ENCODE measurements at places on chromosomes 11 and 22. TPM values are rescaled to one million over a fixed set of nuclear protein-coding genes. Genes with fewer than 3 reads are reported as not detected.

DNA sequence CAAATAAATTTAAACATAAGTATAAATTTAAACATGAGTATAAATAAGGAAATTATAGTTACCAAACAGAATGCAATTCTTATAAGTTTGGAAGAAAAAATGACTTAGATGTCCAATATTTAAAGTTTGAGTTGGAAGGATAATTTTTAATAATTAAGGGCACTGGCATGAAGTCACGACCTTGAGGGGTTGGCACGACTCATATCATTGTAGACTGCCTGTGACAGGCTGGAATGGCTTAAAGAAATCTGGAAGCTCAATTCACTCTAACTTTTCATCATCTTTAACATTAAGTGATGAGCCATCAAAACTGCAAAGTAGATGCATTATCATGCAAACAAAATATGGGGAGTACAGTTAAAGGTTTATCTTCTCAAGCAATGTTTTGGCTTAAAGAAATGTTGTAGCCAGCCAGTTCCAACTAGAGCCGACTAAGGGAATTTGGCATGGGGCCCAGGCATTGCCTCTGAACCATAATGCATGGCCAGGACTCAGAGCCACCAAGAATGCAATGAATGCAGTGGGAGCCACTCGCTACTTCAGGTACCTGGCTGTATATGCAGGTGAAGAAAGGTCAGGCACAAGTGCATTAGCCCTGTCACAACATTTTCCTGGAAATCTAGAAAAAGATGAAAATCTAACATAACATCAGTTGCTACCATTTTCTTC, 33.4 kb downstream of the PGR start:
- no peak for DNase-seq
- no peaks in the 10 kb centered on the region for H3K4me1 ChIP-seq
- H3K36me3 ChIP-seq: no peaks in the 10 kb centered on the region
- H3K27ac ChIP-seq: no peak overlapping the region

DNA sequence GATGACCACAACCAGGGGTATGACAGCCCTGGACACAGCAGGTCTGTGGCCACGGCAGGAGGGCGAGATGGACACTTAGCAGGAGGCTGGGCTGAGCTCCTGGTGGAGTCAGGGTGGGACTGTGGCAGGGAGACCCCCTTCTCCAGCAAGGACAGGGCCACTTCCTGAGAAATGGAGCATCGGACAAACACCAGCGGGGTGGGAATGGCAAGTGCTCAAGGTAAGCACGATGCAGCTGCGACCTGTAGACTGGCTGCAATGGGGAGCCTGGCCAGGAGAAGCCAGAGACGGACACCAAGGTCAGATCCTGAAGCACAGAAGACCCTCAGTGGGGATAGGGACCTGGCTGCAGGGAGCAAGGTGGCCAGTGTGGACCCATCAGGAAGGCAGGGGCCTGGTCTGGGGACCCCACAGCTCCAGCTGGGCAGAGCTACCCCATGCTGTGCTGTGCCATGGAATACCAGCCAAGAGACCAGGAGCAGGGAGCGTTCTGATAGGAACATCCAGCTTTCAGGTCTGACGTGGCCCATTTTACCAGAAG, 29.2 kb downstream of the RSPH14 start:
- no peak overlapping the region for H3K4me3 ChIP-seq
- no peak overlapping the region for H3K27ac ChIP-seq
- H3K27me3 ChIP-seq: no peaks in the 10 kb centered on the region
- H3K36me3 ChIP-seq: no peaks in the 10 kb centered on the region
- no peak for DNase-seq

DNA sequence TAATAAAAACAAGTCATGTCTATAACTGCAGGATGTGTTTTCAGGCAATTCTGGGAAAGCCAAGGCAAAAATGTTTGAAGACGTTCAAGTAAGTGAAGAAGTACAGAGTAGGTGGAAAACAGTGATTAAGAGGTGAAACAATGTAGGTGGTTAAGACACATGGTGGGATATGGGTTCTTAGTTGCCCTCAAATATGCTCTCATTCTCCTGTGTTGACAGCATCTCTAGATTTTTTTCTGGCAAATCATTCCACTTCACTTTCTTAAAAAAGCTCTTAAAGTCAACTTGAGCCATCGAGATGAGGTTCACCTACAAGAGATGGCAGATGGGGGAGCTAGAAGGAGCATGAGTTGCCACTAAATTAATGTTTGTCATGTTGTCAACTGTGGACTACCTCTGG, 1041.0 kb upstream of the CNTN5 start:
- DNase-seq: no peak
- no peaks in the 10 kb centered on the region for H3K4me1 ChIP-seq
- no peaks in the 10 kb centered on the region for H3K36me3 ChIP-seq
- no peak overlapping the region for H3K27ac ChIP-seq

DNA sequence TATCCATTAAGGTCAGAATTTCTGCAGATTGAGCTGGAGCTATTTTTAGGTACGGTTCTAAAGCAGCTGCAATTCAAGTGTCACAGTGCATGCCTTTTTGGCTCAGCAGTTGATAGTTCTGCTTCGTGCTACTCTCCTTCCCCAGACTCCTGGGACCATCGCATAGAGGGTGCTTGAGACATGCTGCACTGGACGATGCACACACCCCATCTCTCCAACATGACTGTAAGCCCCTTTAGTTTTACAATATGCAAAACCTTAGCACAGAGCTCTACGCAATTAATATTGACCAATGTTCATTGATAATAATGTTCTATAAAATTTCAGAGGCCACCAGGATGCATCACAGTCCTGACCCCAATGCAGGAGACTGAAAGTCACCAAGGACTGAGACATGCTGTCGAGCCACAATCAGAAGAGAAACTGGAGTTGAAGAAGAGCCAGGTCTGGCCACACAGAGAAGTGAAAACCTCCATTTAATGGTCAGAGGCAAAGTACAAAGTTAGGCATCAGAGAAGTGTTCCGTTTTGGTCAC, 120.9 kb upstream of the ZC3H12C start:
- H3K4me3 ChIP-seq: no peak overlapping the region
- no peaks in the 10 kb centered on the region for H3K4me1 ChIP-seq
- no peak overlapping the region for H3K27ac ChIP-seq

- H3K36me3 ChIP-seq: no peaks in the 10 kb centered on the region
- peaks cover 3% of the 10 kb centered on the region for H3K27me3 ChIP-seq
- no peak for DNase-seq
- H3K4me3 ChIP-seq: no peak overlapping the region
- peaks cover 3% of the 10 kb centered on the region for H3K4me1 ChIP-seq
Measured at GRCh38 chr11:34416766-34417165, 22.0 kb upstream of the CAT start.

GRCh38 chr11:18727479-18728236, 1.7 kb upstream of the IGSF22 start:
- DNase-seq: peak; percentile 34
- H3K27me3 ChIP-seq: no peaks in the 10 kb centered on the region
- peak overlapping the region; percentile 20 for H3K27ac ChIP-seq
- H3K4me1 ChIP-seq: no peaks in the 10 kb centered on the region
- no peak overlapping the region for H3K4me3 ChIP-seq

DNA sequence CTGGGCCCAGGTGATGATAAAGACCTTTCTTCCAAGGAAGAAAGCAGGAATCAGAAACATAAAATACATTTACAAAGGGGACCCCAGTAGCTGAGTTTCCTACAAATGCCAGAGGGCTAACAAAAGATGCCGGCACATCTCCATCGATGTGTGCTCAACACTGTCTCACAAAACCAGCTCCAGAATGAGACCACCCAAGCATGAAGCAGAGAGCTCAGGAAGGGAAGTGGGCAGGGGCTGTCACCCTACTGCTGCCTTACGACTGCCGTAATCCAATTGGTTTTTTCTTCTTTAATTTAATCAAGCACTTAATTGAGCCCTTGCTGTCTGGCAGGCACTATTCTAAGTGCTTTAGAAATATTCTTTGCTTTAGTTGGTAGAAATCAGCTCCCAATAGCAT, 26.1 kb downstream of the SMCO4 start:
- H3K36me3 ChIP-seq: peaks cover 1% of the 10 kb centered on the region
- H3K27me3 ChIP-seq: no peaks in the 10 kb centered on the region
- H3K4me1 ChIP-seq: peaks cover 11% of the 10 kb centered on the region
- DNase-seq: no peak

DNA sequence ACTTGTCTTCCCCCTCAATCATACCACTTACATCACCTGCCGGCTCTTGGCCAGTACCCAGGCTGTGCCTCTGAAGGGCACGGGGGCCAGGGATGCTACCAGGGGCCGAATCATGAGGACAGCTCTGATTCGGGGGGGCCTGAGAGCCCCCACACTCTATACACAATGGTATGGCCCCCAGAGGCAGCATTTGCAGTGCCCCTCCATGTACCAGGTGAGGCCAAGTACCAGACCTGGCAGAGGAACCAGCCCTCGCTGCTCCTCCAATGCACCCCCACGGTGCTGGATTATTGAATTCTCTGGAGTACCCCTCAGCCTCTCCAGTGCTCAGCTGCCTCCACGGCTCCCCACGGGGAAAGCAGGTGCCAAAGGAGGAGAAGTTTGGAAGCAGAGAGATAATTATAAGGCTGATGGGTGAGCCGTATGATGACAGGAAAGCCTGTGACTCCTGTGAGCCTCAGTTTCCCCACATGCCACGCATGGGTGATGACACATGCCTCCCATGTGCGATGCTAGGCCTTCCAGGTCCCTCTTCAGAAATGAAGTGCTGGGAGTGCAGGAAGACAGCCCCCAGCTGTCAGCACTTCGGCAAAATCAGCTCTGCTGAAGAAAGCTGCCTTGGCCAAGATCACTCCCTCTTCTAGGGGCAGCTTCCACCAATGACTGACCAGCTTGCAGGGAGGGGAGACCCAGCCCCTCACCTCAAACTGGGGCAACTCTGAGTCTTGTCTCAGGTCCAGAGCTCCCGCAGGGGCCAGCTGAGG, 69.9 kb downstream of the THAP12 start:
- H3K4me3 ChIP-seq: no peak overlapping the region
- H3K27me3 ChIP-seq: peaks cover 54% of the 10 kb centered on the region
- no peaks in the 10 kb centered on the region for H3K4me1 ChIP-seq
- no peaks in the 10 kb centered on the region for H3K36me3 ChIP-seq
- H3K27ac ChIP-seq: no peak overlapping the region

GRCh38 chr11:75481223-75481921, 44.4 kb downstream of the GDPD5 start:
- H3K4me3 ChIP-seq: no peak overlapping the region
- no peaks in the 10 kb centered on the region for H3K36me3 ChIP-seq
- H3K27ac ChIP-seq: no peak overlapping the region
- no peaks in the 10 kb centered on the region for H3K27me3 ChIP-seq
- H3K4me1 ChIP-seq: peaks cover 1% of the 10 kb centered on the region
- DNase-seq: no peak

GRCh38 chr11:15291885-15292284, 177.2 kb downstream of the INSC start:
- no peak overlapping the region for H3K4me3 ChIP-seq
- no peaks in the 10 kb centered on the region for H3K4me1 ChIP-seq
- no peak overlapping the region for H3K27ac ChIP-seq
- peaks cover 2% of the 10 kb centered on the region for H3K27me3 ChIP-seq
- no peak for DNase-seq
- no peaks in the 10 kb centered on the region for H3K36me3 ChIP-seq

DNA sequence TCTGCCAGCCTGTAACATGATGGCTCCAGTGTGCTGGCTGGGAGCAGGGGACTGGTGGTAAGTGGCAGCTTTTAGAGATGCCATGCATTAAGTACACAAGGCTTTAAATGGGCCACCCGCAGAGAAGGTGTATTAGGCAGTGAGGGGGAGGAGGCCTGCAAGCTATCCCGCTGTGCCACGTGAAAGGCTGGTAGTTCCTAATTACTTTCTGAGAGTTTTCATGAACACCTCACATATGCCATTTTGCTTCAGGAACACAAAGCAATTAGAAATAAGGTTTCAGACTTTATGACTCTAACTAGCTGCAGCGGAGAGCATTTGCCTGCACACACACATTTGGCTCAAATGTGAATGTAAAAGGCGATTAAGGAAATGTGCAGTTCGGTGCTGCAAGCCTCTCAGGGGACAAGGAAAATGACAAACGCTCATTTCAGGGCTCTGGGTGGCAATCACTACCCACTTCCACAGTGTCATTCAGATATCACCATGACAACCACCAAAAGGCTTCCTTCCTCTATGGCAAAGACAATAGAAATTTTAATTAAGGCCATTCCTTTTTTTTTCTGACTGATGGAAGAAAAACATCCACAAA, 116.6 kb downstream of the PLEKHA7 start:
- no peaks in the 10 kb centered on the region for H3K27me3 ChIP-seq
- H3K4me1 ChIP-seq: peaks cover 48% of the 10 kb centered on the region
- no peak overlapping the region for H3K27ac ChIP-seq
- no peaks in the 10 kb centered on the region for H3K36me3 ChIP-seq

GRCh38 chr11:68657021-68657780, 27.1 kb upstream of the GAL start:
- H3K4me3 ChIP-seq: no peak overlapping the region
- H3K4me1 ChIP-seq: peaks cover 1% of the 10 kb centered on the region
- no peak overlapping the region for H3K27ac ChIP-seq
- H3K36me3 ChIP-seq: no peaks in the 10 kb centered on the region
- peaks cover 4% of the 10 kb centered on the region for H3K27me3 ChIP-seq
- no peak for DNase-seq

DNA sequence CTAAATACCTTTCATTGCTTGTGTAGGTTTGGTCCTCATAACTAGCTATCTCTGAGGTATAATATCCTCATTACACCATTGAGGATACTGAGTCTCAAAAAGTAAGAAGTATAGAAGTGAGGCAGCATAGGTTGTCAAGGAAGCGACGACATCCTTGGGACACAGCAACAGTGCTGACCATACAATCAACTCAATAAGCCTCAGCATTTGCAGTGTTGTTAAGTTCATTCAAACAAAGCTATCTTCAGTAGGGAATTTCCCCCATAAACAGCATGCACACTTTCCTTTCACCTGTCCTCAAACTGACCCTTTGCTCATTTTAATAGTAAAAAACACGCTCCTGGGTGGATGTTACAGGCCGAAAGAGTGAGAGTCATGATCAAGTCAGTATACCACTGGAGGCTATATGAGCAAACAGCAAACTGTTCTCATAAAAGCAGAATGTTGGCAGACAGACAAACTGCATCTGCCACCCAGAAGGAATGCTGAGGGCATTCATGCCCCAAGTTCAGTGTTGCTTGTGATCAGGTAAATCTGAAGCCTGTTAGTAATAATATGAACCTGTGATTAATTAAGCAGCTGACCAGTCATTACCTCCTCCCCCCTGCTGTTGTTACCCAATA, 756.2 kb upstream of the TENM4 start:
- DNase-seq: no peak
- no peaks in the 10 kb centered on the region for H3K4me1 ChIP-seq
- no peak overlapping the region for H3K27ac ChIP-seq
- no peaks in the 10 kb centered on the region for H3K36me3 ChIP-seq
- peaks cover 2% of the 10 kb centered on the region for H3K27me3 ChIP-seq
- H3K4me3 ChIP-seq: no peak overlapping the region

Gene PAX6
- 7.6 TPM for total RNA-seq

Gene WBP2NL
- not detected for total RNA-seq

Gene OR51I1
- total RNA-seq: not detected

Gene OLFML1
- total RNA-seq: not detected

Gene YAP1
- 199 TPM for total RNA-seq

Gene GLB1L3
- not detected for total RNA-seq

Gene OR51B4
- not detected for total RNA-seq

Gene KCTD14
- 8.9 TPM for total RNA-seq

Gene ACTN3
- total RNA-seq: 0.44 TPM

Gene GLB1L2
- total RNA-seq: 11.7 TPM

All from progenitor cell of endocrine pancreas (in vitro differentiated cells).